ENCODE measurements at places on chromosomes 7 and 10.

DNA sequence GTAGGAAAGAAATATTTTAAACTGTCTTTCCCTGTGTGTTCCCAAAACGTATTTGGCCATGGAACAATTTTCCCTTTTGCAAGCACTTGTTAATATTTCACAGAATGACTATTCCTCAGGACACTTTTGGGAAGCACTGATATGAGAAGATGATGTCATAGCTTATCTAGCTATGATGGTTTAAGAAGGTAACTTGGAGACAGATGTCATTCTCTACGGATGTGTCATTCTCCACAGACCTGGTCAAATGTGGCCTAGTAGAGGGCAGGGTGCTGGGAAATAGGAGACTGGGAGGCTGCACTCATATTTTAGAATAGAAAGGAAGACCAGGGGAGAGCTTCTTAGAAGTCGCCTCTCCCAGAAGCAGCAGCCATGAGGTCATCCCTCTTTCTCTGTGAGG lies 220.7 kb upstream of the GLI3 start:
- no peak for DNase-seq

GRCh38 chr10:11004144-11005077 lies 13.3 kb upstream of the CELF2 start:
- no peak for DNase-seq

DNA sequence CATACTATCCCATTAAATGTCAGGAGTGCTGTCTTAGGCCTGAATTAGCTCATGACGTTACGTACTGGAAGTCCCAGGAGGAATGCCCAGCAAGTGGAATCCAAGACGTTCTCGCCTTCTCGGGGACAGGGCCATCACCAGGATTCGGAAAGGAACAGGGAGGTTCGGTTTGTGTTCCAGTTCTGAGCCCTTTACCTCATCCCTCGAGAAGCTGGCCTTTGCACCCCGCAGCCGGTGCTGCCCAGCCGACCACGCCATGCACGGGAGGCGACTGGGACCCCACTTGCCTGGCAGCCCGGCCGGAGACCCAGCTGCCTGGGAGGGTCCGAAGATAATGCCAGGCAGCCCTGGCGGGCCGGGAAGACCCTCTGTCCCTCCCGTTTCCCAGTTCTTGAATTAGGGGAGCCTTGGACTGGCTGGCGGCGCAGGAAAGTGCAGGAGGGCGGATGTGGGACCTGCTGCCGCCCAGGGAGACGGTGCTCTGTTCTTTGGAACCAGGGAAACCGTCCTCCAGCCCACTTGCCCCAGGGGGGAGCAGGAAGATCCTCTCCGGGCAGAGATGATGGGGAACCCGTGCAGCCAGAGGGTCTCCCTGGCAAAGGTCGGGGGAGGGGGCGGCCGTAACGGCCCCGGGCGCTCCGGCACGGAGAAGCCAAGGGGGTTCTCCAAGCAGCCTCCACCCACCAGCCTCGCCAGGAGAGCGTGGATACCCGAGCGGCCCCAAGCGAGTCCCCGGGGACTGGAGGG lies 671 bp upstream of the CHST3 start:
- DNase-seq: no peak

DNA sequence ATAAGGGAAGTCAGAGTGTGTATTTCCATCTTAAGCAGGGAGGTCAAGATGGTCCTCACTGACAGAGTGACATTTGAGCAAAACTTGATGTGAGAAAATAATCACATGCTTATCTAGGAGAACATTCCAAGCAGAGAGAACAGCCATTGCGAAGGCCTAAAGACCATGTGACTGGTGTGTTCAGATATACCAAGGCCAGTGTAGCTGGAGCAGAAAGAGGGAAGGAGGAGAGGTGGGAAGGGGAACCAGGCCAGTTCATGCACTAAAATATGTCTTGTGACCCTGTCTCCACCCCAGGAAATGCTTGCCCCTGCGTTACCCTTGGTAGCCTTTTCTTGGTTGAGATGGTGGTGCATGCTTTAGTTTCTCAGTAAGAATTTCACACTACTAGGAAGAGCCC lies 77.4 kb downstream of the CACNB2 start:
- no peak for DNase-seq

GRCh38 chr10:75043256-75044131 lies 68.0 kb upstream of the SAMD8 start:
- DNase-seq: peak; percentile 12

DNA sequence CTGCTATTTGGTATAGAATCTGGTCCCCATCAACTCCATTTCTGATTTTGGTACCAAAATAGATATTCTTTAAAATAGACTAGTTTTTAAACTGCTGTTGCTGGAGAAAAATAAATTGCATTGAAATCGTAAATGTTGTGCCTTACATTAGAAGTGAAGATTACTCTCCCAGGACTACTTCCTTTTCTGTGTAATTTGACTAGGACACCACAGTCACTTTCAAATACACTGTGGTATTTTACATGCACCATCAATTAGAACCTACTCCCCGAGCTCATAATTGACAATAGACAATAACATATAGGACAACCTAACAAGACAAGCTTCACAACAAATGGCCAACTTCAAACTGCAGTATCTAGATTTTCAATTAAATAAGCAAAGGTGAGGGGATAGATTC lies 211.5 kb downstream of the DGKB start:
- no peak for DNase-seq

DNA sequence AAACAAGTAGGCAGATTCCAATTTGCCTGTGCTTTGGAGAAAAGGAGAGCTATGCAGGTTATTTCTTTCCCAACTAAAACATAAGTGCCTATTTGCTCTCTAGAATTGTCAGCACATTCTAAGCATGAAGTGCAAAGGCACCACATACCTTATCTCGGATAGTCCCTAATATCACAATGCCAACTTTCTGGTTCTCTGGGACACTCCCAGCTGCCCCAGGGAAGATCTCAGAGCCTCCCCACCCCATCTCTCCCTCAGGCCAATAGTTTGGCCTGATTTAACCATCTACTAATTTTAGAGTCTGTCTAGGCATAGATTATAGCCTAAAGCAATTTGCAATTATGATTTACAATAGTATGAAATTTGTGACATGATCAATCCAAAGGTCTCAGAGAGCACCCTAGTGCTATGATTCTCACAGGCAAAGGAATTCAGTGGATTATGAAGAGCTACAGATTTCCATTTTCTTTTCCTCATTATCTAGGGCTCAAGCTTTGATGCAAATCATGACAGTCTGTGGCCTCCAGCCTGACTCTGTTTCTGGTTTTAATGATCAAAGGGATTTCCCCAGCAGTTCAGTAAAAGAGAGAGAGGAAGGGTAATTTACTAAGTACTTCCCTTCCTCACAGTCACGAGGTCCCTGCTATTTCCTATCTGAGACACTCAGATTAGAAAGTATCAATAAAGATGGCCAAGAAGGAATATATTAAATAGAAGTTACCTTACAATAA lies 29.0 kb upstream of the IL6 start:
- DNase-seq: no peak

DNA sequence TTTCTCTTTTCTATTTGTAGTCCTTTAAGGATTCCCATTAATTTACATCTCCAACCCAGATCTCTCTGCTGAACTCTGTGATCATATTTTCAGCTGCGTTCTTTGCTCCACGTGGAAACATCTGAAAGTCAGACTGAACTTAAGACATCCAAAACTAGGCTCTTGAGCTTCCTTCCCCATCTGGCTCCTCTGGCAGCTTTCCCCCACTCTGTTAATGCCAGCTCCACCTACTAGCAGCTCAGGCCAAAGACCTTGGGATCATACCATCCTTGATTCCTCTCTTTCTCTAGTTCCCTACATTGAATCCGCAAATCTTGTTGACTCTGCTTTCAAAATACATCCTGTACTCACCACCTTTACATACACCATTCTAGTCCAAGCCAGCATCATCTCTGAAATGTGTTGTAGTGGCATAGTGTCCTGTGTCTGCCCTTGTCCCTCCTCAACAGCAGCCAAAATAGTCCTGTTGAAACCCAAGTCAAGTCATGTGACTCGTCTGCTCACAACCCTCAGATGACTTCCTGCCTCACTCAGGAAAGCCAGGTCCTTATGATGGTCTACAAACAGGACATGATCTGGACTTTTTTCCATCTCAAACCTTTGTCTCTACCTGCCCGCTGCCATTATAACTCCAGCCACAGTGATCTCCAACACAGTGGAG lies 7.0 kb downstream of the REEP3 start:
- no peak for DNase-seq

DNA sequence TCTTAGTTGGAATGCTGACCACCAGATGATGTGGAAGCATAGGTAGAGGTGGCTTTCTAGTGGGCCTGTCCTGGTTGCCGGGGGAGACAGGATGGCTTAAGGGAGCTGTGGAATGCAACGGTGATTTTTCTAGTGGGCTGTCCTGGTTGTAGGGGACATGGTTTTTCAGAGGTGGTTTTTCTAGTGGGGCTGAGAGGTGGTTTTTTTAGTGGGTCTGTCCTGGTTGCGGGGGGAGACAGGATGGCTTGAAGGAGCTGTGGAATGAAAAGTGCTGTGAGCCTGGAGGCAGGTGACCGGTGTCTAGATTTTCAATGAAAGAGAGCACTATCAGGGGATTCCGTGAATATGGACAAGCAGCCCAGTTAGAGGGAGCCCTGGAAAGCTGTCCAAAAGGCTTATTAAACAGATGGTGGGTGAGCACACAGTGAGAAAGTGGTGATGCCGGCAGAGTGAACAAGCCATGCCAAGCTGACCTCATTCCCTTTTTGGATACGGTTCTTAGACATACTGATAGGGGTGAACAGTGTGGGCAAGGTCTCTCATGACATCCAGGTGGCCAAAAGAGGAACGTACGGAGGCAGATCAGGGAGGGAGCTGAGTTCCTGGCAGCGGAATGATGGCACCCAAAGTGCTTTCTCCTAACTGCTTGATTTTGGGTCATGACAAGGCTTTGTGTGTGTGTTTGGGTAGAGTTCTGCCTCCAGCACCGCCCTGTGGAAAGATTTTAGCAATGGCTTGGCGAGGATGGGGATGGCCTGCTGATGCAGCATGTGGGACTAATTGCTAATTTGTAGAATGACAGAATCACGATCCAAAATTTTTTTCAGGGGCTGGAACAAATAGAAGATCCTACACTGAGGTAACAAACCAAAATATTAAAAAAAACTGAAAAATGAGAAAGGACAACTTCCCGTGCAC lies 126.6 kb downstream of the TMEM178B start:
- DNase-seq: no peak

- no peak for DNase-seq
These were observed at the start of gene ZNF727 for GRCh38 chr7:64045301-64046040. TSS of gene ZNF727 (plus strand) at chr7:64045434. CDS start at chr7:64045622, 188 bp downstream.

Measured in activated CD4-positive, alpha-beta T cell treated with anti-CD3 and anti-CD28 coated beads, Interleukin-2, amount 50 U/mL, for 1 hour (primary cell).